ENCODE measurements at places on chromosomes 5 and 9. TPM values are rescaled to one million over a fixed set of nuclear protein-coding genes. Genes with fewer than 3 reads are reported as not detected.

GRCh38 chr9:68505681-68506409 lies 34.8 kb downstream of the TMEM252 start:
- no peak for DNase-seq

ZNF618 gene
- total RNA-seq, result 31.5 TPM

- DNase-seq, result no peak
These were observed 65.1 kb upstream of the NMUR2 start for GRCh38 chr5:152470167-152470566.

- DNase-seq, result no peak
These were observed 462.6 kb upstream of the PAPPA start for GRCh38 chr9:115690786-115691496.

CDC42SE2 gene
- 36.4 TPM for total RNA-seq

DNA sequence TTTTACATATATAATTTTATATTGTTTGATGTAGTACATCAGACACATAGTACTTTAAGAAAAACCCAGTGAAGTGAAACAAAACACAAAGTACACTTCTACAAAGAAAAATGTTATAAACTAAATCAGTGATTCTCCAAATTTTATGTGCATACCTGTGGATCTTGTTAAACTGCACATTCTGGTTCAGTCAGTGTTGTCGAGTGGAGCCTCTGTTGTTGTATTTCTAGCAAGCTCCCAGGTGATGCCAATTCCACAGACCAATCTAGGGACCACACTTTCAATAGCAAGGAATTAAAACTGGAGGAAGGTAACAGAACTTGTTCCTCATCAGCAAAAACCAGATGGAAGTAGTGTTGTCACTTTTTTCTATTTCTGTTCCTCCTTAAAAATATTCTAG lies 183.8 kb upstream of the CD180 start:
- no peak for DNase-seq

POU5F2 gene
- 0.43 TPM for total RNA-seq

IL4 gene
- not detected for total RNA-seq

DNA sequence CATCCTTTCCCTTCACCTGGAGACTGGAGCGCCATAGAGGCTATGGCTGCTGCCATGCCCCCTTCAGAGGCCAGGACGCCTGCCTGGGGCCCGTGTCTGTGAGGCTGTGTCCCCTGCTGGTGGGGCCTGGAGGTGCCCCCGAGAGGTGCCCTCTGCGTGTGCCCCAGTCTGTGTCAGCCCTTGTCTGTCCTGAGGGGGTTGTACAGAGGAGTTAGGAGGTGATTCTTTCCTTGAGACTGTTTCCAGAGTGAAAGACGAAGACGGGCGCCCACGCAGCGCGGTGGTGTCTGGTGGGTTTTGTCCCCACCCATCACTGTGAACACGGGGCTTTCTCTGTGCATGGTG lies 24.6 kb downstream of the TRAF2 start:
- no peak for DNase-seq

DNA sequence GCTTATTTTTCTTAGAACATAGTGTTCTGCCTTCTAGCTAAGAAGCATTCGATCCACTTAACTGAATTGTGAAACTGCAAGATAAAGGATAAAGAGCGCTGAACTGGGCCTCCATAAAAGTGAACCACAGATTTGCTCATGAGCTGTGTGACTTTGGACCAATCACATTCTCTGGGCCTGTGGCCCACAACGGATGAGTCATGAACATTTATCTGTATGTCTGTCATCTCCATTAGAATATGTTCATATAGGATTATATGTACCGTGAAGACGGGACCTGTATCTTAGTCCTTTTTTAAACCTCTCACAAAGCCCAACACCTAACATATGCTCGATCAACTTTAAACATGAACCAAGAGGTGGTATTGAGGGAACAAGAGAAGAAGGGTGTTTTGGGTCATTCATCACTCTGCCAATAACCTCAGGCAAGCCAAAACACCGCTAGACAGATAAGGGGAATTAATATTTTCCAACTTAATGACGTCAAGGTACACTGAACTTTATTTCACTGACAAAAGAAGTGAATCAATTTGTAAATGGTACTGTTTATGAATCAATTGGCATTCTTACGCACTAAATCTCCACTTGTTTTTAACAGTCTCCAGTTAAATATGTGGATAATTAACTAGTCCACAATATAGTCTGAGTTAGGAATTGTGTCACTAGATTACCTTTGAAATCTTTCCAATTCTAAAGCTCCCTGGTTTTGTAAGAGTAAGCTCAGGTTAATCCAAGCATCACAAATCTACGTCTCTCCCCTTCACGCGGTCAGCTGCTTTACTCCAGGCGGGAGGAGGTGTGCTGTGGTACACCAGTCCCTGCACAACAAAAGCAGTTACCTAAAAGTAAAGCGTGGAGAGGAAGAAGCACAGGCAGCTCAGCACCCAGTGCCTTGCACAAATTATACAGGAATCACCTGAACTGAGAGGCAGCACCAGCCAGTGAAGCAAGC lies 1.6 kb downstream of the TMEM245 start:
- DNase-seq, result no peak

- DNase-seq, result peak; percentile 72
These were observed 32.1 kb downstream of the MARCHF3 start for GRCh38 chr5:126998201-126998631.

RNF180 gene
- total RNA-seq, result 3.8 TPM

GRCh38 chr9:6301858-6302257 lies 26.3 kb upstream of the TPD52L3 start:
- DNase-seq, result no peak

- DNase-seq, result no peak
These were observed 25.2 kb downstream of the MAP3K1 start for GRCh38 chr5:56840597-56840996.

- no peak for DNase-seq
These were observed 245.1 kb downstream of the AOPEP start for GRCh38 chr9:94971378-94972131.

ELAVL2 gene
- 4.7 TPM for total RNA-seq

DNA sequence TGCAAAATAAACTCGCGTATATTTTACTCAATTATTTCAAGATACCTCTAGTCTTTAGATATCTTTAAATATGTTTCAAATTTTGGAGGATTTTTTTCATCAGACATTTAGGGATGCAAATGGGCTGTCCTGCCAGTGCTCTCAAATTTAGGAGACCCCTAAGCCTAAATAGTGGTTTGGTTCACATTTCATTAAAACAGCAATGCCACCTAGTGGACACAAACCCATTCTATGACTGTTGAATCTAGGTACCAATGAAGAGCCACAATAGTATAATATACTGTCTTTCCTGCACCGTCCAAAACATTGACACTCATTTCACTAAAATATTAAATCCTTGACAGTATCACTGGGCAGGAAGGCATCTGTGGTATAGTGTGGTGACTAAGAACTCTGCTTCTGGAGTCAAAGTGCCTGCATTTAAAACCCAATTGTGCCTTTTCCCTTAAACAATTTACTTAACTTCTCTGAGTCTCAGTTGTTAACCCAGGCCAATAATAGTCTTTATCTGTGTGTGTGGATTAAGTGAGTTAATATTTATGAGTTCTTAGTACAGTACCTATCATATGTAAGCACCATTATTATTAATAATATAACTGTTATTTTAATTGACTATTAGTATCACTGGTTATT lies 148.0 kb downstream of the RORB start:
- DNase-seq, result no peak

DNA sequence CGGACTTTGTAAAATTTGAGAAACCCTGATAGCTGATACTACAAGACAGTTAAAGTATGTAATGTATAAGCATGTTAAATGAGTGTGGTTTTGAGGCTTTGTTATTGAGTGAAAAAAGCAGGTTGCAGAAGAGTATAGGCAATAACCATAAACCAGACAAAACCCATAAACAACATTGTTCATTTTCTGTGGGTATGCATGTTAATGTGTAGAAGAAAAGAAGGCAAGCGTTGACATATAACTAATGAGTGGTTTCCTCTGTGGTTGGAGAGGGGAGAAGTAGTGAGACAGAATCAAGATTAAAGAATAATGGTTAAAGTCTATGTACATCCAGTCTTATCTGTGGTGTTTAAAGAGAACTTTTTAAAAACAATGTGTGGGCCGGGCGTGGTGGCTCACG lies 26.2 kb downstream of the RAD23B start:
- no peak for DNase-seq

GRCh38 chr5:12794476-12795332 lies 890.5 kb upstream of the CTNND2 start:
- DNase-seq, result no peak

GPX8 gene
- 68.9 TPM for total RNA-seq

TMEFF1 gene
- total RNA-seq, result 56.5 TPM

FSD1L gene
- 14.3 TPM for total RNA-seq

DNAH5 gene
- total RNA-seq, result 0.50 TPM

EIF4E1B gene
- 1.1 TPM for total RNA-seq

DNA sequence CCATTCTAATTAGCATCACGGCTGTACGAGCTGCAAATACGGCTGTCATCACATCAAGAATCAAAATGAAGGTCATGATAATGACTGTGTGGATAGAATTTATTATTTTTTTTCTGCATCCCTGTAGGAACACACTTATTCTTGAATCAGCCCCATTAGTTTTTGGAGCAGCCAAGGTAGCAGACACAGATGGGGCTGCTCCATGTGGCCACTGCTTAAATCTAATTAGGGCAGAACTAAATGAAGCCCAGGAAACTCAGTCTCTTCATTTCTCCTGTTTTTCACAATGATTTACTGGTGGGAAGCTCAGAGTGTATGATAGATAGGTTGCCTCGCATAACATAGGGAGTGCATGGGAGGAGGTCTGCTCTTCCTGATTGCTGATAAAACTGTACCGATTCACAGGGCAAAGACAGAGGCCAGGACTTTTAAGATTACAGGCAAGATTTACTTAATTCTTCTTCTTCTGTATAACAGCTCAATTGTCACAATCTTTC lies 275.5 kb downstream of the GLIS3 start:
- DNase-seq, result no peak

- DNase-seq, result peak; percentile 63
These were observed 41.9 kb upstream of the SLC36A1 start for GRCh38 chr5:151405334-151406160.

GRCh38 chr5:54637654-54638053 lies 120.1 kb downstream of the SNX18 start:
- DNase-seq, result peak; percentile 86

RASEF gene
- 1.4 TPM for total RNA-seq

GRCh38 chr5:132219981-132220380 lies 7.7 kb downstream of the P4HA2 start:
- no peak for DNase-seq

NRG2 gene
- 4.9 TPM for total RNA-seq

DNA sequence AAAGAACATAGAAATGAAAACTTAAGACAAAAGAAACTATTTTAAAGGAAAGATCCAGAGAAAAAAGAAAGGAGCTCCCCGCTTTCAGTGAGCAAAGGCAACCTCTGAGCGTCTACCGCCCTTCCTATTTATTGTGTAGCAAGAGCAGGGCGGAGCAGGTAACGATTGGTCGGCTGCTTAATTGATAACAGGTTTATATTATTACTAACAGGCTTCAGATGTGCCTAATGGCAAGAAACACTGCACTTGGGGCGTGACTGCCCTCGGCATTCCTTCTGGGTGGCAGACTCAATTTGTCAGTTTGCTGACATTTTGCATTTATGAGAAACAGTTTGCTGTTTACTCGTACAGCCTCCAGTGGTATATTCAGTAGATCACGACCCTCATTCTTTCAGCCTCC lies 482.7 kb upstream of the C9orf72 start:
- DNase-seq, result no peak

CDKN2AIPNL gene
- 51.8 TPM for total RNA-seq

DNA sequence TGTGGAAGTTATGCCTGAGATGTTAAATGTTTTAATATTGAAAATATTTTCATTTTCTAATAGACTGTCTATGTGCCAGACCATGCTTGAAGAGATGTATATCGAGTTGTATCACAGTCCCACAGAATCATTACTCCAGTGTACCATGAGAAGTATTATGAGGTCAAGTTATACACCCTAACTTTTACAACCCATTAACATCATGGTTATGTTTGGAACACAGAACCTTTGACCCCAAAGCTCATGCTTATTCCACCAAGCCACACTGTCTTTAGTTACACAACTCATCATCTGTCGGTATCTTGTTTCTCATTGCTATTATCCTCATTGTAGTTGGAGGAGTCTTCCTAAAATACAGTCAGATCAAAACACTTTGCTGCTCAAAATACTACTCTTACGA lies 248.0 kb downstream of the KCTD16 start:
- no peak for DNase-seq

PDLIM4 gene
- 9.0 TPM for total RNA-seq

SELENOP gene
- 121 TPM for total RNA-seq

CBY3 gene
- not detected for total RNA-seq

DNA sequence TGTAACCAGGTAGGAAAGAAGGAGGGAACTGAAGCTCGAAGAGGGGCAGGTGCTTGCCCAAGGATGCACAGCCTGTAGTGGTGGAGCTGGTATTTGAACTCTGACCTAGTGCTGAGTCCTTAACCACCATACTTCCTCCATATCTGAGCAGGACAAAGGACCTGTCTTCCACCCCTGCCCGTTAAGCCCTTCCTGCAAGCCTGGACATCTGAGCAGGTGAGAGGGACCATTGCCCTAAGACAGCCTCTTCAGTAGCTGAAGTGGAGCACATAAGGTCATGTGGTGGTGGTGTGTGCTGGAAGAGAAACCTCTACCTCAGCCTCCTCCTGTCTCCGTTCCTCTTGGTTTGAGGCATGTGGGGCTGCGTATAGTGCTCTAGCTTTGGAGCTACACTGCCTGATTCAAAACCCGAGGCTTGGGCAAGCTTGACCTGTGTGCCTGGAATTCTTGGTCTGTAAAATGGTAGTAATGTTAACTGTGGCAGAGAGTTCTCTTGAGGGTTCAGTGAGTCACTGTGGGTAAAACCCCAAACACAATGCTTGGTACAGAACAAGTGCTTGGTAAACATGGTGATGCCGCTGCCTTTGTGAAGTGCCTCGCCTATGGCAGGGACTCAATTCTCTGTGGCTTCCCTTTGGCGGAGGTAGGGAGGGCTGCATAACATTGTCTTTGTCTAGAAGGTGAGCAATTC lies 7.4 kb downstream of the GALNT10 start:
- no peak for DNase-seq

PCSK1 gene
- not detected for total RNA-seq

- DNase-seq, result peak; percentile 86
These were observed 694 bp upstream of the PLIN2 start for GRCh38 chr9:19127871-19128500.

- peak; percentile 92 for DNase-seq
These were observed at the start of gene PNPLA7 for GRCh38 chr9:137550231-137550621. PNPLA7 (minus strand) TSS chr9:137550402; CDS start chr9:137550197, 205 bp downstream.

DNA sequence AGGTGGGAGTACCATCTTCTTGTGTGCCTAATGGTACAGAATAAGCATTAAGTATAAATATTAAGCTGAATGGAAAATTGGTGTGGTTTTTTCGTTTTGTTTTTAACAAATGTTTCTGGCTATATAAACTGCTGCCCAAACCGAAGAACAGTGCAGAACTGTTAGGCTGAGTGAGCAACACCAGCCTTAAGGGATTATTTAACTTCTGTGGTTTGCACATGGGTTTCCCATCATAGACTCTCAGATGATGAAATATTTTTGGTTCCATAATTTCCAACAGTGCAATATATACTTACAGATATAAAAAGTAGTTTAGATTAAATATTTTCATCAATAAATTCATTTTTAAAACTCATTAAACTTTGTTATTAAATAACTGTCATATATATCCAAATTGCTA lies 16.4 kb downstream of the C5orf63 start:
- DNase-seq, result no peak

GRCh38 chr9:136137321-136138265 lies 18.9 kb upstream of the TMEM250 start:
- no peak for DNase-seq

GRCh38 chr9:86494644-86495111 lies 140.5 kb upstream of the TUT7 start:
- no peak for DNase-seq
